ENCODE measurements at places on chromosomes 12 and 14. TPM values are rescaled to one million over a fixed set of nuclear protein-coding genes. Genes with fewer than 3 reads are reported as not detected.
A peak's percentile ranks its signal among the peaks of the same experiment; 100 is the strongest.

DNA sequence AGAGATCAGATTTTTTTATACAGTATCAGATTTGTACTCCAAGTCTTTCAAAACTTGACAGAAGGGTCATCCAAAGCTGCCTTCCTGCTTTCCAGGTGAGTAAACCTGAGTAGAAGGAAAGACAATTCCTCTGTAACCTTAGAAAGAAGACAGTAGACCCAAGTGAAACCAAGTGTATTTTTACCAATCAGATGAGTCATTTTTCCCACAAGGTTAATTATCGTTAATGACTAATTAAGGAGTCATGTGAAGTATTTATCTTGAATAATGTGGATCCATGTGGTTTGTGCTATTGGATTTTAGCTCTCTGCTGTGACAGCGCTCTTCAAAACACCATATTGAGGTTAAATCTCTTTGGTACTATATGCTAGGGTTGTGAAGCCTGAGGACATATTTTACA is 74.0 kb upstream of the PELI2 start:
- no peak for DNase-seq

DNA sequence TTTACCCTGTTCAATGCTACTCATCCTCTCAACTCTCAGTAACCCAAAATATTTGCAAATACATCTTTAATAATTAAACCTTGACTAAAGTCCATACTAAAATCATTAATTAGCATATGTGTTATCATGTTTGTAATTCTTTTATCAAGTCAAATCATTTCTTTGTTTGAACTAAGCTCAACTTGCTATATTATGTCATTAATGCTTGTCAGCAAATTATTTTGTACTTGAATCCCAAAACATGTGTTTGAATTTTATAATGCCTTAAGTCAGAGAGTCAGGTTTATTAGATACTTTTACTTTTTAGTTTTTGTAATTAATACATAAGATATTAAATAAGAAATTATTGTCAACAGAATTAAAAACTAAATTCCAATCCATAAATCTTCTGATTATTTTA is 16.5 kb downstream of the ABCD2 start:
- no peak for DNase-seq

DNA sequence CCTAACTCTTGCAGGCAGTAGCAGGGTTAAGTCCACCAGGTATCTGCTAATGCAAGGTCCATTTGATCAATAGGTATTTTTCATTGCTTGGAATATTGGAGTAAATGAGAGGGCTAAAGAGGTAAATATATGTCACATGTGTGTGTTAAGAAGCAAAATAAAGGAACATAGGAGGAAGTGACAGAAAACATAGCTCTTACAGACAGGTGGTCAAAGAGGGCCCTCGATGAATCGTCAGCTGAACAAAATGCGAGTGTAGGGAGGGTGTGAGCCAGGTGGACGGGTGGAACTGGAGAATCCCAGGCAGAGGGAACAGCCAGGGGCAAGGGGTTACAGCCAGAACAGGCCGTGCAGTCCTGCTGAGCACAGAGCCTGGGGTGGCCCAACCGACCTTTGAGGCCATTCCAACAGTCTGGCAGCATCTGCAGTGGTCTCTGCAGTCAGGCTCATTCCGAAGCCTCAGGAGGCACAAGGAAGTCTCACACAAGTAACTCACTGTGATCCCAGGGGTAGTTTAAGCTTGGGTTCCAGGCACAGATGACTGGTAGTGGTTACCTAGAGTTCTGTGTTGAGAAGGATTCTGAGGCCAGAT is 43.2 kb downstream of the CCDC88C start:
- DNase-seq = no peak

DNA sequence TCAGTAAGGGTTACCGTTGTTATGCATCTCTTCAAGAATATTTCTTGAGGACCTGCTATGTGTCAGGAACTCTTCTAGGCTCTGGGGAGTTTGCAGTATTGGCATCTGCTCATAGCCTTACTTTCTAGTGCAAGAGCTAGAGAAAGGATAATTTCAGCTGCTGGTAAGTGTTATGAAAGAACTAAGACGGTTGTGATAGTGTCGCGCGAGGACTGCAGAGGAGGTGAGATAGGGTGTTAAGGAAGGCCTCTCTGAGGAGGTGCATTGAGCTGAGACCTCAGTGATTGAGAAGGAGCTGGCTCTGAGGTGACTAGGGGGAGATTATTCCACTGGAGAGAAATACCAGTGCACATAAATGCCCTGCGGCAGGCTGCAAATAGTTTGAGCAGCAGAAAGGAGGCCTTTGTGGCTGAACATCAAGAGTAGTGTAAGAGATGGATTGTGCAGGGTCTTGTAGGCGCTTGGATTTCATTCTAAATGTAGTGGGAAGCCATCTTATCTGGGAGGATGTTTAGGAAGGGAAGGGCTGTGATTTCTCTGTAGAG is 824 bp downstream of the DDX55 start:
- no peak for DNase-seq

The HHIPL1 gene
- 2.3 TPM for total RNA-seq

- DNase-seq = no peak
Measured at GRCh38 chr14:63656194-63656593, 14.5 kb upstream of the WDR89 start.

GRCh38 chr12:27162229-27162537 is 79.8 kb upstream of the C12orf71 start:
- DNase-seq = no peak

- peak; percentile 1 for DNase-seq
Measured at GRCh38 chr12:97482143-97482693, 19.6 kb downstream of the RMST start.

DNA sequence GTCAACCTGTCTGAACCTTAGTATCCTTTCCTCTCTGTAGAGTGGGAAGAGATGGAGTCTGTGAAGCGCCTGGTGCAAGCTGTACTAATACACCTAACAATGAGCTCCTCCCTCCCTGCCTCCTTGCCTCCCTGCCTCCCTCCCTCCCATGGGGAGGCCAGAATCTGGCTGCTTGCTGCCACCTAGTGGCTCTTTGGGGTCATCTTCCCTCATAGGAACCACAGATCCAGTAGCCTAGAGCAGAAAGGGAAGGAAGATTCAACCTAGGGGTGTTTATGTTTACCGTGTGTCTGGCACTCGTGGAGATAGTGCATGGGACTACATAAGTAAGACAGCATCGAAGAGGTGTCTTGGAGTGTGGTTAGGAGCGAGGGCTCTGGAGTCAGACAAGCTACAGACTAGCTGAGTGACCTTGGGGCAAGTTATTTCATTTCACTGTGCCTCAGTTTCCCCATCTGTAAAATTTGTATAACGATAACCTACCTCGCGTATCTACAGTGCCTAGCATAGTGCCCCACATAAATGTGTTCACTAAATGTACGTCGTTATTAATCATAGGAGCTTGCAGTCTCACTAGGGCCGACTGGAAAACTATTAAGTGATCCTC is 35.5 kb upstream of the TSPAN9 start:
- DNase-seq = peak; percentile 82

- DNase-seq = no peak
Measured at GRCh38 chr12:103586791-103587370, at the start of gene STAB2. Gene STAB2, plus strand, starts transcription at chr12:103587273. Its CDS starts 204 bp downstream, at chr12:103587477.

DNA sequence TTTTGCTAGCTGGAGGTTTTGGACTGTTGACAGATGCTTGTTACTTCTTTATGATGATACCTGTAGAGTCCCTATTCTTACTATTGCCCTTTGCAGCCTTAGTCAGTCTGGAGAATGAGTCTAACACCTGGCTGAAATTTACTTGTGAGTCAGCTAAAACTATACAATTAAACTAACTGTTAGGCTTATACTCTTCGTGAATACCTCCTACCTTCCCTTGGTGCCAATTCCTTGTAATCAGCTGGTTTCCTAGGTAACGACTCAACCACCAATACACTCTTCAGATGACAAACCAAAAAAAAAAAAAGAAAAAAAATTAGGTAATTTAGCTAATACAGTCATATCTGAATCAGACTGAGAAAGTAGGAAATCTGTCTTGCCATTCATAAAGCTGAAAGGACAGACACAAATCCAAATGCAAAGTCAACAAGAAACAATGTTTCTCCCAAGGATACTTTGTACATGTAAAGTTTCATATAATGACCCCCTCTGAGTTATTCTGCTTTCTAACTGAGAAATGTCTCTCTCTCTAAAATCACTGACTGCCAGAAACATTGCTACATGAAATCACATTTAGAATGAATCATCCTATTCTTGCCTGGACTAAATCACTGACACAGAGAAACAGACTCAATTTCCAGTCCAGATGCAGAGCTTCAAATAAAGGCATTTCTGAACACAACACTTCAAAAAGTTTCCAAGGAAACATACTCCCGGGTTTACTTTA is 56.5 kb upstream of the CDKL1 start:
- DNase-seq = peak; percentile 69

- DNase-seq = peak; percentile 37
Measured at GRCh38 chr12:29543036-29543435, 45.5 kb upstream of the OVCH1 start.

- DNase-seq = no peak
Measured at GRCh38 chr12:107145397-107145796, 52.0 kb upstream of the CRY1 start.

The ZNF385A gene
- total RNA-seq = 2.7 TPM

- DNase-seq = peak; percentile 38
Measured at GRCh38 chr12:123075087-123075645, 75.7 kb downstream of the PITPNM2 start.

DNA sequence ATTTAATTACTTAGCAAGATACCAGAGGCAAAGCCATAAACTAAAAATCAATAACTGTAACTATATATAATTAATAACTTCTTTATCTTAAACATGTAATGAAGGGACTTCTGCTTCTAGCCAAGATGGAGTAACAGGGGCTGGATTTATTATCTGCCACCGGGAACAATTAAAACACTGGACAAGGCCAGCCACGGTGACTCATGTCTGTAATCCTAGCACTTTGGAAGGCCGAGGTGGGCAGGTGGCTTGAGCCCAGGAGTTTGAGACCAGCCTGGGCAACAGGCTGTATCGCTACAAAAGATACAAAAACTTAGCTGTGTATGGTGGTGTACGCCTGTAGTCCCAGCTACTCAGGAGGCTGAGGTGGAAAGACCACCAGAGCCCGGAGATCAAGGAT is 113.6 kb downstream of the TAOK3 start:
- no peak for DNase-seq

DNA sequence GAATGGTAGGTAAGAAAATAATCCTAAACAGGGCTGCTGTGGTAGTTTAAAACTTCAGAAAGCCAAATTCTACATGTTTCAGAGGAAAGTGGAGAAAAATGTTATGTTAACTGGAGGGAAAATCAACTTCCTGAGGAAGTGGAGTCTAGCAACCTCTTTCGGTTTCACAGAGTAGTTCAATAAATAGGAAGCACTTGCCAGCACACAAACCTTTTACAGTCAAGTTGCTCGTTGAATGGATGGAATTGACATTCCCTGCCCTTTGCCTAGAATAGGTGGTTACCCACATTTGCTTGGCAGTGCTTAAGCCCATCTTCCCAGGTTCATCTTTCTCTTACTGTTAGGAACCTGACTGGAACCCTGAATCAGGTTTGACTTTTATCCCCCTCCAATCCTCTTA is 15.9 kb downstream of the ANKRD13A start:
- DNase-seq = no peak

The STON2 gene
- total RNA-seq = 34.5 TPM

DNA sequence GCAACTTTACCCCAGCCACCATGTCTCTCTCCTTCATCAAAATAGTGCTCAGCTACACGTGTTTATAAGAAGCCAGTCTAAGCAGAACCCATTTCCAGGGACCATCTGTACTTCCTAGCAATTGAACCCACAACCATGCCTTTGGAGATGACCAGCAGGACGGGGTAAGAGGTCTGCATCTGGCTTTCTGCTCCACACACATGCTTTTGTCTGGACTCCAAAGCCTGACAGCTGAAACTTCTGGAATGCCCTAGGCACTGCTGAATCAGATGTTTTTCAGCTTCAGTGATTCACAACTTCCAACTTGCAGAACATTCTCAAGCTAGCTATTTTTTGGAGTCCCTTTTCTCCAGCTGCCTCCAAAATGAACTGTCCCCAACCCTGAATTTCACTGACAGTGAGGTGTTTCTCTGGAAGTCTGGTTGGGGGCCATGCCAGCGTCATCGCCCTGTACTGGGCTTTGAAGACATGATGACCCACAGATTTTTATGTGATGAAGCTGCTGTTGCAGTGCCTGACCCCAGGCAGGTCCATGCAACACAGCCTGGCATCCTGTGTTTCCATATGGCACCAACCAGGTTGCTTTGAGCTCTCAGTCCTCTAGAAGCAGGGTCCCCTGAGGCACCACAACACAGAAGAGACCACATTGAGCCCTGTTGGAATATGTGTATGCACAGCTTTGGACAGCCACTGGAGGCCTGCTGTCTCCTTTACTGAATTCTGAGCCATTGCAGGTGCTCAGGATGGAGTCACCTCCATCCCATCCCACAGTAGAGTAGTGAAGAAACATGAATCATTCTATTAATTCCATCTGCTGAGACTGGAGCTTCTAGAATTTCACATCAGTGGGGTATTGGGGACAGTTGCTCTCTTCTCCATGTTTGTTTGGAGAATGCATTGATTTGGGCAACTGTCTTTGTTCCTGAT is 80.2 kb downstream of the NUAK1 start:
- DNase-seq = peak; percentile 55

DNA sequence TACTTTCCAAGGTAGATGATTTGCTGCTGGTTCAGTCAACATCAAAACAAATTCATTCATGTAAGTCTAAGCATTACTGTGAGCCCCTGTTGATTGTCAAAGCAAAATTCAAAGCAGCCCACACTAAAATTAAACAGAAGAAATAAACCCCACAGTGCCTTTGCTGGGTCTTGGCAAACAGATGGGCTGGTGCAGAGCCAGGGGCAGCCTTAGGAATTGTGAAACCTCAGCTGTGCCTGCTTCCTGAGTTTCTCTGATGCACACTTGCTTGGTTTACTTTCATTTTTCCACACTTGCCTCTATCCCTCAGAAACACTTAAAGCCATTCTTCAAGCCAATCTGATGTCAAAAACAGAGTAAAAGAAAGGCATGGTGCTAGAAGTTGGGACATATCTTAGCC is 6.6 kb upstream of the PLEKHG7 start:
- peak; percentile 64 for DNase-seq

The GPRC5D gene
- total RNA-seq = not detected

The KLRD1 gene
- total RNA-seq = 0.58 TPM

DNA sequence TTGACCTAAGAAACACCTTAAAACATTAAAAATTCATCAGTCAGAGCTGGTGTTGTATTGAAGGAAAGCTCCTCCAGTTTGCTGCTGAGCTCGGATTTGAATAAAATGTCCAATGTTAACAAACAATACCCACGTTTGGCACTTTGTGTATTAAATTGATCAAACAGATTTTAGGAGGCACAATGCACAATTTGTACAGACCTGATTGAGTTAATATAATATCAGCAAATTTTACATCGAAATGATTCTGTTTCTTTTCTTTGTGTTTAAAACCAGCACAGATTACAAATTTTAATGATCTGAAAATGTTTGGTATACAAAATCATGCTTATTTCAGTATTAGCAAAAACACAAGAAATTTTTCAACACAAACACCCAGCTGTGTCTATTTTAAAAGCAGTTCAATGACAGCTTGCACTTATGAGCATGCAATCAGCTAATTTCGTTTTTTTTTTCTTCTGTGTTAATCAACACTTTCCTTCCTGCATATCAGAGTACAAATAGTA is 2.8 kb upstream of the FOXG1 start:
- DNase-seq = no peak

- DNase-seq = no peak
Measured at GRCh38 chr12:23139026-23139425, 514.1 kb downstream of the ETNK1 start.

Measured in muscle of leg (tissue), 16 donors.